ENCODE measurements at places on chromosomes 2 and 18.
A peak's percentile ranks its signal among the peaks of the same experiment; 100 is the strongest.

DNA sequence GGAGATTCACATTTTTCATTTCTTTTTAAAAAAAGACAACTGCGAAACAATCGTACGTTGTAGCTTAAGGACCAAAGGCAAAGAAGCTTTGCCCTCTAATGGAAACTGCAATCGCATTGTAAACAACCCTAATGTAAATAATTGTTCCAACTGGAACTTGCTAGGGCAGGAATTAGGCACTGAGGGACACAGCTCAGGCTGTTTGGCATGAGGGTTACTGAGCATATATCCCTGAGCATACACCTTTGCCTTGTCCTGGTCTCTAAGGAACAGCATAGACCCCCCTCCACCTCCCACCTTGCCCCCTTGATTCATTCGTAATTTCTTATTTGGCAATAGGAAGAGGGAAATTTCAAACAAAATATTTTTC is 396.4 kb downstream of the LNPK start:
- no peak for DNase-seq

DNA sequence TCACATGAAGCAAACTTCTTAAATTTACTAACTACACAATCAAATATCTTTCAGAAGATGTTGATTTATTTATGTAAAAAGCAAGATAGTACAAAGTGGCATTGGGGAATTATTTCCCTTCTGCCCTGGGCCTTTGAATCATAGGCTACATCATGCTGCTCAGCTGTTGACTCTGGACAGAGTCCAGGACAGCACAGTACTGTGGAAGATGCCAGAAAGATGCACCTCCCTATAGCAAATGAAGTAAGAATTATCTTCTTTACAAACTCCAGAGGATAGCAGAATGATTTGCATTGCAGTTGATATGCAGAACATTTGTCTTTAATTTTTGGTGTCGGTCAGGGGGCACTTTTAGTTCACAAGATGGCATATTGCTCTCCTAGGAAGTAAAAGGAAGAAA is 1354.5 kb upstream of the ZEB2 start:
- peak; percentile 16 for DNase-seq

DNA sequence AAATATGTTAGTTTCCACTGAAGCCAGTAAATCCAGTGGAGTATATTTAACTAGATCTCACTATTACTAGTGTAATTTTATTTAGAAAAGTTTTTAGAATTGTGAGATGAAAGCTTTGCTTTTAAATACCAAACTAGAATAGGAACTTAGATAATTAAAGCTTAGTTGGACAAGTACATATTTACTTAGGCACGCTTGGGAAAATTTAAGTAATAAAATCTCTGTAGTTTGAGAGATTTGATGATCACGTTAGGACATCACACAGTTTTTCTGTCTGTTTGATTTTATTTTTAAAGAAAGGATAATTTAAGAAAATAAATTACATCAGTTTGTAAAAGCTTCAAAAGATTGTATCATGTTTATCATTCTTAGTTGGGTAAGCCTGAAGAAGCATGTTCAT is 140.8 kb upstream of the IL1R2 start:
- DNase-seq, result no peak

- no peak for DNase-seq
Observed at GRCh38 chr18:65279668-65280305, 471.0 kb upstream of the CDH7 start.

DNA sequence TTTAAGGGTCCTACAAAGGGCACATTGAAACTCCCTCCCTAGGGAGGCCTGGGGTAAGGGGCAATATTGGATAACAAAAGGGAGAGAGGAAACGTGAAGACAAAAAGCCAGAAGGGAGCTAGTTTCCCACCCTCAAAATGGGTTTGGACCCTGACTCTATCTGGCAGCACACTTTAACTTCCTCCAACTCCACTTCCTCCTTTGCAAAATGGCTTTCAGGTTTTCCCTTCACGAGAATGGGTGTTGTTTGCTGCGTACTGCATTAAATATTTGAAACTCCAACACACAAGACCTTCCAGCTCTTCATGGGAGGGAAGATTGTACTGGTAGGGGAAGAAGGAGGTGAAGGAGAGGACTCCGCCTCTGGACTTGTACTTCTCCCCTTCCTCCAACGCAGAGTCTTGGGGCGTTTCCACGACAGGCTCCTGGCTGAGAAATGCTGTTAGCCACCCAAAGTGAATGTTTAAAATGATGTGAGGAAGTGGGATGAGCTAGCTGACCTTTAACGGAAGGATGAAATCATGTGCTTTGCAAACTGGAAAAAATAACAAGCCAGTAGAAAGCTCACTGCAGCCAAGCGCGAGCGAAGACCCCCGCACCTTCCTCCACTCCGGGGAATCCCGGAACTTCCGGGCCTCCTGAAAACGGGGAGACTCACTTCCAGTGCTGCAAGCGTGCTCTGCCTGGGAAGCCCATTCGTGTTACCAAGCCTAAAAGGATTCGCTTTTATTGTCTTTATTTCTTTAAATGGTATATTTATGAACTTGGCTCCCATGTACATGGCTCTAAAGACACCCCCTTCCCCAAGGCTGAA is 85.6 kb downstream of the VIT start:
- DNase-seq, result no peak

DNA sequence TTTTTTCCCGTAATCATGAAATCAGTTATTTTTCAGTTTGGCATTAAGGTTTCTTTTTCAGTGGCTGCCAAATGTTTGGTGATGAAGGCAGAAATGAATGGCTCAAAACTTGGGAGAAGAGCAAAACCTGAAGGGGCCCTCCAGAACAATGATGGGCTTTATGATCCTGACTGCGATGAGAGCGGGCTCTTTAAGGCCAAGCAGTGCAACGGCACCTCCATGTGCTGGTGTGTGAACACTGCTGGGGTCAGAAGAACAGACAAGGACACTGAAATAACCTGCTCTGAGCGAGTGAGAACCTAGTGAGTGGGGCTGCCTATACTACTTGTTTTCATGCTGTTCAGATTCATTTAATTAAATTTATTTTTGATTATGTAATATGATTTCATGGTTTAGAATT is 29.2 kb upstream of the MSH2 start:
- DNase-seq, result no peak

GRCh38 chr2:100645695-100646429 is 83.1 kb downstream of the PDCL3 start:
- no peak for DNase-seq

DNA sequence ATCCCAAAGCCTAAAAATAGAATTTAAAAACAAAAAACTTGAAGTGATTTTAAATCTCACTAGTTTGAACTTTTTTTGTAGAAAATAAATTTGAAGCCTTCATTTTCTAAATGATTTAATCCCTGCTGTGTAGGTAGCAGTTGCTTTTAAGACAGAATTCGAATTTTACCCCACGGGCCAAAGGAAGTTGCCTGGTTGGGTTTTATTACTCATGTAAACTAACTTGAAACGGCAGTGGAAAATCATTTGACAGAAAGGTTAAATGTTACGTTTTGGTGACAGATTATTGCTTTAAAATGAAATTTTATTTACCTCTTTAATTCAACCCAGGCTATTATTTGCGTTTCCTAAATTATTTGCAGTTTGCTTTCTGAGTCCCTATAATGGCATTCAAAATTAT is 2.0 kb downstream of the MAPRE2 start:
- DNase-seq, result no peak

DNA sequence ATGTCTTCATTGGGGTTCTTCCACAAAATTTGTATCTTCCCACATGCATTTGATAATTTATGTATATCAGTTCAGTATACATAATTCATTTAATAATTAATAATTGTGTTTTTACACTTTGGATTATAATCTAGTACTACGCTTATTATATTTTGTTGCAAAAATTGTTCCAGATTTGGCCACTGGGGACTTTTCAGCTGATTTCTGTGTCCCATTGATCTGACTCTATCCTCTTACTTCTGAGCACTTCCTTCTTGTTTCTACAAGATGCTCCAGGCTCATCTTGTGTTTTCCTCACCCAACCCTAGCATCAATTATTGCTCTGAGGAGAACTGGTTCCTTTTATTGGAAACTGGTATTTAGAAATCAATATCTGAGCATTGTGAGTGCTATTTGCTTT is 215.3 kb upstream of the CDH19 start:
- DNase-seq, result no peak

DNA sequence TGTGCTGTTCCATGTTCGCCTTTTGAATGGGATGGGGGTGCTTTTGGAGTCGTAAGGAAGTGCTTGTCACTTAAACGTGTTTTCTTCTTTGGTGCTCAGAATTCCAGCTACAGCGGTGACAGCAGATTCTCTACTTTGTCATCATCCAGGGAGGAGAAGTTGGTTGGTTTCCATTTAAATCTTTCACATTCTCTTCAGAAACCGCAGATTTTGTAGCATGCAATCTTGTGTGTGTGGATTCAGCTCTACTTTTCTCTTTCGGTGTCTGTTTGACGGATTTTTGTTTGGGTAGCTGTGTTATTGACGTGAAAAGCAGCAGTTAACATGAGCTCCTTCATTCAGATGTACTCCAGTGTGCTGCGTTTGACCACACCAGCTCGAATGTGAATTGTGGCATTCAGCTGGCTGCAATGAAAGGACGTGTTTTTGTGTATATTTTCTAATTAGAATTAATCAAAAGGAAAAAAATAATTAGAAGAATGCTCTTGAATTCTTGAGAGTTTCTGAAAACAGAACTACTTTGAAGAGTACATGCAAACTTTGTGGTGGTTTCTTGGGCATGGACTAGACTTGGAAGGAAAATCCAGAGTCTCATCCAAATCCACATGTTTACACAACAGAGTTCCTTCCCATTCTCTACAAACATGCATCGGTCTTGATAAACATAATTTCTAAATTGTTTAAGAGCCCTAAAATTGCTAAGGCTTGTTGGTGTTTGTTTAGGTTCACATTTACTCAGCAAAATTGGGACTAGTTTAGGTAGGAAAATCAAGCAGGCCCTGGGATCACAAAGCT is 68.7 kb upstream of the RBM44 start:
- no peak for DNase-seq

- DNase-seq, result no peak
Observed at GRCh38 chr2:176158855-176159662, 2.0 kb downstream of the HOXD3 start.

GRCh38 chr18:34978533-34978893 is 62.7 kb upstream of the MAPRE2 start:
- DNase-seq, result no peak

DNA sequence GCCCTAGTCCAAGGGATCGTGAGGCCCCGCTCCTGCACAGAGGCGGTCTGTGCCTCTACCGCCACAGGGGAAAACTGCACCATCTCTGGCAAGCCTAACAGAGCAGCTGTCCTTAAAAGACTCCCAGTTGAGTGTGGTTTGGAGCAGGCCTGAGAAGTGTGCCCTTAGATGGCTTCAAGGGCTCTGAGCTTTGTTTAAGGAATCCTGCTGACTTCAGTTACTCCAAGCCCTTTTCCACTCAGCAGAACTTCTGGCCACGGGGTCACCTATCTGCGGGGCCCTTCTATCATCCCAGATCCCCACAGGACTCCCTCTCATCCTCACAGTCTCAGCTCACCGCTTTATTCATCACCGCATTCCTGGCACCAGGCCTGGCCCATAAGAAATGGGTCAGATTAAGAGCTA is 131.5 kb downstream of the CCDC74A start:
- no peak for DNase-seq

- DNase-seq, result no peak
Observed at GRCh38 chr18:3879114-3879835, 429.3 kb downstream of the TGIF1 start.

DNA sequence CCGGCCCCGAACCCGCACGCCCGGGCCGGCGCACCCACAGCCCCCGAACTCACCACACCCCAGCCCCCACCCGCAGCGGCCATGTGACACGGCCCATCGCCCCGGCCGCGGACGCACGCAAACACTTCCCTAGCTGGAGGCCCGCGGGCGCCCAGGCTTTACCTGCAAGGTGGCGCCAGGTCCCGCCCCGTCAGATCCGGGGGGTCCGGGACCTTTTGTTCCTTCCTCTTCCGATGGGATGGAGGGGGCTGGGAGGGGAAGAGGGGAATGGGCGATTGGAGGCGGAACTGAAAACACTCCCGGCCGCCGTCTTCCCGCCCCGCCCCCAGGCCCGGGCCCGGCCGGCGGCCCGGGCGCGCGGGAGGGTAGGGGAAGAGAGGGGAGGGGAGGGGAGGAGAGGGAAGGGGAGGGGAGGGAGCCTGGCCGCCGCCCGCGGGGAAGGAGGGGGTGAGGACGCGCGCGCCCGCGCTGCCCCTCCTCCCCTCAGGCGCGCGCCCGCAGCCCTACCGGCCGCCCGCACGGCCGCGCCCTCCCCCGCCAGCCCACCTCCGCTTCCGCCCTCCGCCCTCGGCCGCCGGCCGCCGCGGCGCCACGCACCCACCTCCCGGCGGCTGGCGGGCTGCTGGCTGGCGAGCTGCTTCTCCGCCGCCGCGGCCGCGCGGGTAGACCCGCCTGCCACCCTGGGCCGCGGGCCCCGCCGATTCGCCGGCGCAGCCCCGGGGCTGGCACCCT is at the start of gene SMAD2:
Gene SMAD2, minus strand, starts transcription at position 461 of the 732 bp plus-strand sequence. CDS start 33,903 bp downstream, outside the sequence.
- no peak for DNase-seq

DNA sequence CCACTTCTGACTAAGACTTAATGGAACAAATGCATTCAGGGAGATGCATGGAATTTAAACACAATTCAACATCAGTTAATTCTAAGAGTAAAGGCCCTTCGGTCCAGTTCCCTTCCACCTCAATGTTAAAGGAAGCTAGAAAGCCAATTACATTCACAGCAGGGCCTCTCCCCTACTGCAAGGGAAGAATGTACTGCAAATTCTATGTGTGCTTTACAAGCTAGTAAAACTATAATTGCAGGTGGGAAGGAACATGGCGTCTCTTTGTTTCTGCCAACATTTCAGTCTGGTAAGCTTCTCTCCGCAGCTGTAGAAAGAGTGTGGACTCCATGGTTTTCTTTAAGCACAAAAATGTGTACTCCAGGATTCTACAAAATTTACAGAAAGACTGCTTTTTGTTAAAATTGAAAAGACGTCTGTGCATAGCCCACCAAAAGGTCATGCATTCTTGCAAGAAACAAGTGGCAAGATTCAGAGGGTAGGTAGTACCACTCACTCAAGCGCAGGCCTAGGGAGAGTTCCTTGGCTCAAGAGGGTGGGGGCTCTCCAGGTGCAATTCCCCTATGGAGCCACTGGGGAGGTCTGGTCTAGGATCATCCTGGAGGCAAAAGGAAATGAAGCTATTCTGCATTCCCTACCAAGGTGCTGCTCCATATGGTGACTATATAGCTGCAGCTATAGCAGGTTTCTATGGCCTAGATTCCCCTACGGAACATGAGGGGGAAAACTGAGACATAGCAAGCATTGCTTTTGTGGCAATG is 127.0 kb upstream of the FZD5 start:
- DNase-seq, result no peak

DNA sequence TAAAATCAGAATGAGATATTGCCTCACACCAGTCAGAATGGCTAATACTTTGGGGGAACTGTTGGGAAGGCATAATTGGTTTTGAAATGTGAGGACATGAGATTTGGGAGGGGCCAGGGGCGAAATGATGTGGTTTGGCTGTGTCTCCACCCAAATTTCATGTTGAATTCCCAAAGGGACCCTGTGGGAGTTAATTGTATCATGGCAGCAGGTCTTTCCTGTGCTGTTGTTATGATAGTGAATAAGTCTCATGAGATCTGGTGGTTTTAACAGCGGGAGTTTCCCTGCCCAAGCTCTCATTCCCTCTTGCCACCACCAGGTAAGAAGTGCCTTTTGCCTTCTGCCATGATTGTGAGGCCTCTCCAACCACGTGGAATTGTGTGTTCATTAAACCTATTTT is 59.6 kb downstream of the CSRNP3 start:
- DNase-seq, result no peak

All from AG04450 (cell line).